ENCODE measurements at places on chromosomes 6 and 20.

- no peak for DNase-seq
Measured at GRCh38 chr6:12280458-12280857, 9.7 kb upstream of the EDN1 start.

GRCh38 chr20:1631309-1632151 lies 11.7 kb upstream of the SIRPB1 start:
- no peak for DNase-seq

GRCh38 chr6:154501578-154501868 lies 9.0 kb downstream of the CNKSR3 start:
- no peak for DNase-seq

GRCh38 chr6:45483021-45483420 lies 105.3 kb upstream of the SUPT3H start:
- no peak for DNase-seq

DNA sequence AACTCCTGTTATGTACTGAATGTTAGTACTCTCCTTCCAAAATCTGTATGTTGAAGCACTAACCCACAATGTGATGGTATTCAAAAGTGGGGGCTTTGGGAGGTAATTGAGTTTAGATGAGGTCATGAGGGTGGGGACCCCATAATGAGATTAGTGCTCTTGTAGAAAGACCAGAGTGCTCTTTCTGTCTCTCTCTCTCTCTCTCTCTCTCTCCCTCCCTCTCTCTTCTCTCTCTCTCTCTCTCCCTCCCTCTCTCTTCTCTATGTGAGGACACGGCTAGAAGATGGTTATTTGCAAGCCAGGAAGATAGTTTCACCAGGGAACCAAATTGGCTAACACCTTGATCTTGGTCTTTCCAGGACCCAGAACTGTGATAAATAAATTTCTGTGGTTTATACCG lies 107.4 kb downstream of the TBX18 start:
- DNase-seq: no peak

DNA sequence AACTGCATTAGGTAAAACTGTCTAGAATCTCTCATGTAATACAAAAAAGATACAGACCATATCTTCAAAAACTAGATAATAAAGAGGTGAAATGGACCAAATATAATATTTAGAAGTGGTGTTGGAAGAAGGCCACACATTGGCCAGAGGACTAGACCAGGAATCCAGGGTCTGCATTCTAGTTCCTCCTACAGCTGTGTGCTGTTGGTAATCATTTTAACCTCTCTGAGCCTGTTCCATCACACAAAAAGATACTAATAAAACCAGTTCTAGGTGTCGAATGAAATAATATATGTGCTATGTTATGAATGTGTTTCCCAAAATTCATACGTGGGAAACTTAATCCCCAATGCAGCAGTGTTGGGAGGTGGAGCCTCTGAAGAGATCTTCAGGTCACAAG lies 111.6 kb upstream of the RREB1 start:
- no peak for DNase-seq

GRCh38 chr20:34538671-34539123 lies 19.8 kb upstream of the MAP1LC3A start:
- DNase-seq: peak; percentile 66

DNA sequence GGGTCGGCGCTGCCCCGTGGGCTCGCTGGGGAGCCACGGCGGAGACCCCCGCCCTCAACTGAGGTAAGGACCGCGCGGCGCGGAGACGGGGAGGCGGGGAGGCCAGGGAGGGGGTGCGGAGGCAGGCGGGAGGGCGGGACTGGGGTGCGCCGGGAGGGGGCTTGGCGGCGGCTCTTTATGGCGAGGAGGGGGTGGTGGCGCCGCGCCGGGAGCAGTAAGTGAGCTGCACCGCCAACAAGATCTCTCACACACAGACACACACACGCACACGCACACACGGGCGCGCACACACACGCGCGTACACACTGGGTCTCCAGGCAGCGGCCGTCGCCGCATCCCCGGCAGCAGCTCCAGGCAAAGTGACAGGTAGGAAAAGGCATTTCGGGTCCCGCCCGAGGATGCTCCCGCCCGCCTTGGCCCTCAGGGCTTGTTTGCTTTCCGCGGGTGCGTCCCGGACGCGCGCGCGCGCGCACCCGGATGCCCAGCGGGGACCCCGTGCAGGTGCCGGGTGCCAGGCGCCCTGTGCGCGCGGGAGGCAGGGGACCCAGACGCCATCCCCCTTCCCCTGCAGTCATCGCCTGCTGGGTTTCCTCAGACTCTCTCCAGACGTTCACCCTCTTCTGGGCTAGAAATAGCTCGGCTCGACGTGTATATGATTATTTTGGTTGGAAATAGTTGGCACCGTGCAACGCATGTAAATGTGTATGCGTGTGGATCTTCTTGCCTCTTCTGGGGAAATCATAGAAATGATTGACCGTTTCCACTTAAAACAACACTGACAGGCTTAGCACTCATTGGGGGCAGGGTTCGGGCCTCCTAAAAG lies at the start of gene PLCB4:
Gene PLCB4, plus strand, starts transcription at position 247 of the 823 bp plus-strand sequence. CDS start 238,728 bp downstream, outside the sequence.
- DNase-seq: no peak

DNA sequence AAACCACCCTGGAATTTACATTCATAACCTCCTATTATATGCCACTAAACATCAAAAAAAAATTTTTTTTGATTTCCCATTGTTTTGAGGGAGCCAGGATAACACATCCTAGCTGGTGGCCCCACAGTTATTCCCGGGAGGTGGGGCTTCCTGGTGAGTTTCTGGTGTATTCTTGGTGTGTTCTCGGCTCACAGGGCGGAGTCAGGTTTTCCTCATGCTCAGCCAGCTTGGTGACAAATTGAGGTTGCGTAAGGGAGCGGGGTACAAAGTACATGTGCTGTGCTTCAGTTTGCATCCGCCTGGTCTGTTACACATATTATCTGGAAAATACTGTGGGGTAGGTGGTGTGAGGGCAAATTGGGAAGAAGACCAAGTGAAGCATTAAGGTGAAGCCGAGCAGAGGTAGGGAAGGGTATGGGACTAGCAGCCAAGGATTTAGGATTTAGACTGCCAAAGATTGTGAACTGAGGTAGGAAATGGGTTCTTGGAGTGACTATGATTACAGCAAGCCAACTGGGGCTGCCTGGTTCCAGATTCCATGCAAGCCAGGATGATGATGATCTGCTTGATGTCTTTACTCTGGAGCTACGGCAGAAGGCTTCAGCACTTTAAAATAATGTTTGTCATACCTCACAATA lies 46.2 kb upstream of the EEF1A1 start:
- peak; percentile 17 for DNase-seq

GRCh38 chr6:119768201-119768600 lies 418.6 kb upstream of the MAN1A1 start:
- no peak for DNase-seq

DNA sequence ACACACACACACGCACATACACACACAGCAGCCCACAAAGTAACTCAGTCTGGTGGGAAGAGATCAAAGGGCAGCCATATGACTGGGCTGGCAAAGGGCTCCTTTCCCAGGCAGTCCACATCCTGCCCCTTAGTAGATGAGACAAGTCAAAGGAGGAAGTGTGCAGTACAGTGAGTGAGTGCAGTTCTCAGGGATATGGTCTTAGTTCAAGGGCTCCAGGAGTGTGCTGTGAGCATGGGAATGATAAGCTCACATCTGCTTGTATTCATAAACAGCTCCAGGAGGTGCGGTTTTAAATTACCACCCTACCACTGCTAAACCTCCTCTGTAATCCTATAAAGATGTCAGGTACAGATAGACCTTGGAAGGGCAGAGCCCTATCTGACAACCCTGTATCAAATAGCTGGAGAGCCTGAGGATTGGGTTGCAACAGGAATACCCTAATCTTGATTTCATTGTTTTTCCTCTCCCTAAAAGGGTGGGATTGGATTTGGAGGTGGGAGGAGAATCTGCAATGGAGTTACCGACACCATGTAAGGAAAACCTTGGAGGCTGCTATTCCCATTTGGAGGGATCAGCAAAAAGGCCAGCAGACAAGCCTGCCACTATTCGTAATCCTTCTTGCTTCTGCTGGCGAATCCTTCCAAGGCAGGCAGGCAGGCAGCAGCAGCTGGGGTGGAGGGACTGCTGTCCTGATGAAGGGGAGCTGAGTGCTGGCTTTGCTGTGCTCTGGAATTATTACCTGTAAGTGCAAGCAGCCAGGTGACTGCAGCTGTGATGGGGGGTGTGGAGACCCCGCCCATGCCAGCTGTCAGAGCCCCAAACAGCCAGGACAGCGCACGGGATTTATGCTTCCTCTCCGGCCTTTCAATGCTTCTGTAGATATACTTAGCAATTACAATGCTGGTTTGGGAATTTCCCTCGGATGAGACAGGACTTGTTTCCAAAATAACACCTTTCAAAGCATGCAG lies 342.7 kb downstream of the PRL start:
- no peak for DNase-seq

DNA sequence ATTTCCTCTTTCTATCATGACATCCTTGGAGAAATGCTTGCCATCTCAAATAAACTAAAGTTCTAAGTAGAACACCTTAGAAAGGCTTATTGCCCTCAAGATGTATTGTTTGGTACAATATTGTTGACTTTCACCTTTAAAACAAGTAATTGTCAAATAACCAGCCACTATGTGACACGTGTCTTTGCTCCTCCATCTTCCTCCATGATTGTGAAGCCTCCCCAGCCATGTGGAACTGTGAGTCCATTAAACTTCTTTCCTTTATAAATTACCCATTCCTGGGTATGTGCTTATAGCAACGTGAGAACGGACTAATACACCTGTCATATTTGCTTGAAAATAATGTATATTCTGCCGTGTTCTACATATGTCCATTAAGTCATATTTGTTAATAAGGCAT lies 126.5 kb downstream of the BMP5 start:
- no peak for DNase-seq

GRCh38 chr6:41334482-41335040 lies 847 bp upstream of the NCR2 start:
- DNase-seq: no peak

GRCh38 chr20:49781676-49782075 lies 31.0 kb upstream of the SLC9A8 start:
- no peak for DNase-seq

GRCh38 chr20:12077875-12078274 lies 160.2 kb downstream of the BTBD3 start:
- DNase-seq: no peak

DNA sequence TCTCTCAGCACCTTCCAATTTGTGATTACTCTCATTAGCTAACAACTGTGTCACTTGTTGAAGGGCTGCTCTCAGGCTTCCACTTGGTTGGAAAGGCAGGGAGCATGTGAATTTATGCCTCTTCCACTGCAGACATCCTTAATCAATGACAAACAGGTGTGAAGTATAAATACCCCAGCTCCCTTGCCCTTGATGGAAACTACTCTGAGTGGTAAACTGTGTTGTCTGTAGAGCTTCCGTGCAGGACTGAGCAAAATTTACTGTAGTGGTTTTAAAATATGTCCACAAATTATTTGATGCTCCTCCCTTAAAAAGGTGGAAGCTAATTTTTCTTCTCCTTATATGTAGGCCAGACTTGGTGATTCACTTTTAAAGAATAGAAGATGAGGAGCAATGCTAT lies 253.0 kb upstream of the TBX18 start:
- DNase-seq: no peak

DNA sequence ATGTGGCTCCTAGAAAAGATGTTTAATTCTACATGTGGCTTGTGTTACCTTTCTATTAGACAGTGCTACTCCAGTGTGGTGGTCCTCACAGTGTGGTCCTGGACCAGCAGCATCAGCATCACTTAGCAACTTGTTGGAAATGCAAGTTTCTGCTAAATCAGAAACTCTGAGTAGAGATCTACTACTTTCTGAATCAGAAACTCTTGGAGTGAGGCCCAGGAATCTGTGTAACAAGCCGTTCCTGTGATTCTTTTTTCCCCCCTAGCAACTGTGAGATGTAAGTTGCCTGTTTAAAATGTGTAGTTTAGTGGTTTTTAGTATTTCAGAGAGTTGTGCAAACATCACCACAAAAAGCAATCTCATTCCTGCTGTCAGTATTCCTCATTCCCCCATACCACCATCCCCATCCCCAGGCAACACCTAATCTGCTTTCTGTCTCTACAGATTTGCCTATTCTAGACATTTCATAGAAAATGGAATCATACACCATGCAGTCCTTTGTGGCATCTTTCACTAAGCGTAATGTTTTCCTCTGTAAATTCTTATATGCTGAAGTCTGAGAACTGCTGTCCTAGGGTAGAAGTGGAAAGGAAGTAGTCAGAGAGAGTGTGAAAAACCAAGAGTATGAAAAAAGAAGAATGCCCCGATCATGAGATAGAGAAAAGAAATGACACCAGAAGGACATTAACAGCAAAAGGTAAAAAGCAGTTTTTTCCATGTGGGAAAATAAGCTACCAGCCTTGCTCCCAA lies 18.9 kb upstream of the BTBD9 start:
- DNase-seq: no peak

GRCh38 chr6:136696238-136696637 lies 96.0 kb downstream of the MAP3K5 start:
- no peak for DNase-seq

- DNase-seq: peak; percentile 94
Measured at GRCh38 chr20:45311589-45312211, 3.6 kb upstream of the MATN4 start.

DNA sequence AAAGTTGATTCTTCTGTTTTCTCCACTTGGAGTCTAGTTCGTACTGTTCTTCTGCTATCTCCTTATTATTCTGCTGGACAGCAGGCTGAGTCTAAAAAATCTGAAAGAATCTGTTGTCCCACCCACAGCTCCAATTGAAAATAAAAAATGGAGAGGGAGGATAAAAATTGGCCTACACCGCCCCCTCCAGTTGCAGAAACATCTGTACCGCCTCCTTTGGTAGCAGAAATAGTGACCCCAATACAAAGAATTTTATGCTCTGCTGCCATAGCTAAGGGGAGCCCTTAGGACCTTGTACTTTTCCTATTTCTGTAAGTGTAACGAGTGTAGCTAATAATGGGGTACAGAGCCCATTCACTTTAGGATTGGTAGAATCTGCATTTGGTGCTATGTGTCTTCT lies 4.9 kb upstream of the FKBP1A start:
- DNase-seq: no peak

GRCh38 chr6:99467509-99468106 lies 42.5 kb upstream of the PNISR start:
- DNase-seq: peak; percentile 5

- no peak for DNase-seq
Measured at GRCh38 chr6:170440437-170440836, 112.7 kb downstream of the PSMB1 start.

GRCh38 chr6:40915165-40915564 lies 123.9 kb downstream of the UNC5CL start:
- no peak for DNase-seq
